Thymus (tissue), 14 donors: ENCODE measurements at places on chromosomes 11 and 22. TPM values are rescaled to one million over a fixed set of nuclear protein-coding genes. Genes with fewer than 3 reads are reported as not detected.
A peak's percentile ranks its signal among the peaks of the same experiment; 100 is the strongest.

DNA sequence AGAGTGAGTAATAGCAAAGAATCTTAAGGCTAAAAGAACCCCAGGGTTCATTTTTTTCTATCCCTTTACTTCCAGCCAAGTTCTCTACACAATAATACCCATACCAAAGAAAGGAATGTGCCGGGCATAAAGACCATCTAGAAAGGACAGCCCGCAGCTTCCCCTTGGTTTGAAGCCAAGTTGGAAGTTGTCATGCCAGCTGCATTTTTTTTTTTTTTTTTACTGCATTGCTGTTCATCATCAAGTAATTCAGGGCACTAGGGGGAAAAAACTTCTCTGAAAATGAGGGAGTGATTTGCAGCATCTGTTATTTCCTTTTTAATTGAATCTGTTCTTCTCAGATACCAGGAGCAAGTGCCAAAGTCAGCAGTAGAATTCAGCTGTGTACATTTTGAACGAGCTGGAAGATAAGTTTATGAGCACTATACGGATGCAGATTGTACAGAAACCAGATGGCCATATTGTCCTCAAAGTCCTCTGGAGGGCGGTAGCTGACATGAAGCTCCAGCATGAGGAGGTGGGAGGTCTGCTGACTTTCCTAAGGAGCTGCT, 56.4 kb downstream of the UBASH3B start:
- H3K4me1 ChIP-seq = peaks cover 49% of the 10 kb centered on the region
- H3K27me3 ChIP-seq = no peaks in the 10 kb centered on the region
- DNase-seq = peak; percentile 55
- peaks cover 2% of the 10 kb centered on the region for H3K36me3 ChIP-seq

GRCh38 chr11:69122630-69123431, 32.9 kb upstream of the SMIM38 start:
- H3K27ac ChIP-seq = no peak overlapping the region
- peak; percentile 51 for DNase-seq
- no peaks in the 10 kb centered on the region for H3K27me3 ChIP-seq
- H3K4me3 ChIP-seq = no peak overlapping the region
- H3K36me3 ChIP-seq = no peaks in the 10 kb centered on the region

GRCh38 chr11:68959465-68960293, 21.1 kb downstream of the MRGPRD start:
- H3K4me1 ChIP-seq = no peaks in the 10 kb centered on the region
- H3K4me3 ChIP-seq = no peak overlapping the region
- DNase-seq = no peak
- H3K36me3 ChIP-seq = no peaks in the 10 kb centered on the region
- no peaks in the 10 kb centered on the region for H3K27me3 ChIP-seq
- H3K27ac ChIP-seq = no peak overlapping the region

DNA sequence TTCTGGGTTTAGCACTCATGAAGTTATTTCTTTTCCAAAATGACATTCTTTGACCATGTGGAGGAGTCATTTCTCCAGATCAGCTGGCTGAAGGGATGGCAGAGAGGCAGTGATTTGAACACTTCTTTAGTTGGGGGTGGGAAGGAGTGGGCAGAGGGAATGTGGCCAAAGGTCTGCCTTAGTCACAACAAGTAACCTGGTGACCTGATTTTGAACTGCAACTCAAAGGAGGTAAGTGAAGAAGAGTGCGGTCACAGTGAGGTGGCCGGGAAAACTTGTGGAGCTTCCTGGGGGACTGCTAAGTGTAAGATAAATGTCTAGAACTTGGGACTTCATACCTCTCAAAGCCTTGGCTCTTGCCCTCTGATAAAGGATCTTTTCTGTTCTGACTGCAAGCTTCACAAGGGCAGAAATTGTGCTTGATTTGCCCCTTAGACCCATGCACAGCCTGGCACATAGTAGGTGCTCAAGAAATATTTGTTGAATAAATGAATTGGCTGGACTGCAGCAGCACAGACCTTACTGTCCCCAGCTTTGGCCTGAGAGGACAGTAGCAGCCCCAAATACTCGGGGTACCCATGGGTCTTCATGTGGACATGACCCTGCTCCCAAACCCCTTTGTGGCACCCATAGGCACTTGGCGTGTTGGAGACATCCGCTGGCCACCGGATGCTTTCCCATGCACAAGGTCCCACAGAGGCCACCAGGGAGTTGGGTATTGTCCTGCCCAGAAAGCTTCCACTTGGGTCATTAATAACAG, 99.0 kb upstream of the ALX4 start:
- no peak overlapping the region for H3K27ac ChIP-seq
- DNase-seq = no peak
- H3K27me3 ChIP-seq = no peaks in the 10 kb centered on the region
- H3K4me1 ChIP-seq = no peaks in the 10 kb centered on the region
- no peaks in the 10 kb centered on the region for H3K36me3 ChIP-seq
- H3K4me3 ChIP-seq = no peak overlapping the region

DNA sequence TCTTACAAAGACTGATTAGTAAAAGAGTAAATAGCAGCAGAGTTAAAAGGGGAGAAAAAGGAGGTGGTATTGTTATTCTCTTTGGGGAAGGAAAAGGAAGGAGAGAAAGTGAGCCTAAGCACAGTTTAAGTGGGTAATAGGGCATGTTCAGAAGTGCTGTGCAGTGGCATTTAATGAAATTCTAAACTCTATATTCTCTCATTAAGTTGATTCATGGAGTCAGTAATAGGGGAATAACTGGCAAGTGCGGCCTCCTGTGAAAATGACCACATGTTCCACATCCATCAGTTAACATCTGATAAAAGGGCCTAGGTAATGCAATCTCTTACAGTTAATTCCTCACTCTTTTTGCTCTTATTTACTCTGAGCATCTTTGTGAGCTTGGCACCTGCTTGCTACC, 516.7 kb downstream of the JRKL start:
- no peaks in the 10 kb centered on the region for H3K27me3 ChIP-seq
- no peaks in the 10 kb centered on the region for H3K36me3 ChIP-seq
- H3K4me1 ChIP-seq = no peaks in the 10 kb centered on the region
- H3K27ac ChIP-seq = no peak overlapping the region
- DNase-seq = no peak

- H3K27me3 ChIP-seq = no peaks in the 10 kb centered on the region
- no peak for DNase-seq
- H3K4me1 ChIP-seq = peaks cover 11% of the 10 kb centered on the region
- H3K27ac ChIP-seq = no peak overlapping the region
- peaks cover 28% of the 10 kb centered on the region for H3K36me3 ChIP-seq
Observed at GRCh38 chr22:19509191-19509590, 15.0 kb downstream of the CLDN5 start.

- H3K4me1 ChIP-seq = peaks cover 9% of the 10 kb centered on the region
- H3K27ac ChIP-seq = peak within 1 kb of the TSS; percentile 73
- peak; percentile 64 for DNase-seq
- peaks cover 68% of the 10 kb centered on the region for H3K27me3 ChIP-seq
- H3K36me3 ChIP-seq = no peaks in the 10 kb centered on the region
- H3K4me3 ChIP-seq = peak within 1 kb of the TSS; percentile 61
Observed at GRCh38 chr11:102109896-102110760, at the start of gene YAP1. Gene YAP1, plus strand, starts transcription at chr11:102110447. Its CDS starts 402 bp downstream, at chr11:102110849.

DNA sequence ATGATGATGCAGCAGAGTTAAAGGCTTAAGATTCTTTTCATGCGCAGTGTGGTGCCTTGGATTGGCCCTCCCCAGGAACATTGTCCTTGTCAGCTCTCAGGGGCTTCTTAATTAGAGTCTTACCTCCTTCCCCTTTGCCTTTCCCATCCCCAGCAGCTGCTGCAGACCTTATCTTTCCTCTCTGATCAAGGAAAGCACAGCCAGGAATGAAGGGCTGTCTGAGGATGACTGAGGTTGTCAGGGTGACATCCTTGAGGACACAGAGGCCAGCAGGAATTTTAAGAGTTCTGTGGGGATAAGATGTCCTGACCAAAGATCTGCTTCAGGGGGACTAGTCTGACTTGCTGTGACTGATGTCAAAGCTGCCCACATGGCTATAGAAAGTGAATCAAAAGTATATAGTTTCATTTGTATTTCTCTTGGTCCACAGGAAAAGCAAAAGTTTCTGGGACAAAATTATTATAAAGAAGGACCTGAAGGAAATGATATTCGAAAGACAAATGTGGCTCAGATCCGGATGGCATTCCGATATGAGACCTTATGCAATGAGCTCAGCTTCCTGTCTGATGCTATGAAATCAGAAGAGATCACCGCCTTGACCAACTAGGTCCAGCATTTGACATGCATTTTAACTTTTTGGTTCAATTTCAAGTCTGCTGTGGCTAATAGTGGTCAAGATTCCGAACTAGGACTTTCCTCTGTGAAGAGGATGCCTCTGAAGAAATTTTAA, 35.5 kb downstream of the RNF141 start:
- no peak for DNase-seq
- H3K27me3 ChIP-seq = no peaks in the 10 kb centered on the region
- no peak overlapping the region for H3K27ac ChIP-seq
- no peak overlapping the region for H3K4me3 ChIP-seq
- peaks cover 57% of the 10 kb centered on the region for H3K36me3 ChIP-seq

DNA sequence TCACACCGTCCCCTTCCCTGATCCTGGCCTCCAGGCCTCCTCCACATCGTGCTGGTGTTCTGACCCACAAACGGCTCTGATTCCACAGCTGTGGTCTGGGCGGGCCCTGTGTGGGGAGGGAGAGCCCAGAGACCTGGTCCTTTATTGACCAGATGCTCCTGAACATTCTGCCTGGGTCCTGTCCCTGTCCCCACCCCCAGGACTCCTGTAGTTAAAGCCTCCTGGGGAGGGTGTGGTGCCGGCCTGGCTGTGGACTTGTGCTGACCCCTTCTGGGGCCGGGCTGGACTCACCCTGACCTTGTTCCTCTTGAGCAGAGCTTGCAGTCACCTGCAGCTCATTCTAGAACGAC, 128.7 kb downstream of the CTTN start:
- H3K27ac ChIP-seq = no peak overlapping the region
- no peaks in the 10 kb centered on the region for H3K36me3 ChIP-seq
- no peak for DNase-seq

DNA sequence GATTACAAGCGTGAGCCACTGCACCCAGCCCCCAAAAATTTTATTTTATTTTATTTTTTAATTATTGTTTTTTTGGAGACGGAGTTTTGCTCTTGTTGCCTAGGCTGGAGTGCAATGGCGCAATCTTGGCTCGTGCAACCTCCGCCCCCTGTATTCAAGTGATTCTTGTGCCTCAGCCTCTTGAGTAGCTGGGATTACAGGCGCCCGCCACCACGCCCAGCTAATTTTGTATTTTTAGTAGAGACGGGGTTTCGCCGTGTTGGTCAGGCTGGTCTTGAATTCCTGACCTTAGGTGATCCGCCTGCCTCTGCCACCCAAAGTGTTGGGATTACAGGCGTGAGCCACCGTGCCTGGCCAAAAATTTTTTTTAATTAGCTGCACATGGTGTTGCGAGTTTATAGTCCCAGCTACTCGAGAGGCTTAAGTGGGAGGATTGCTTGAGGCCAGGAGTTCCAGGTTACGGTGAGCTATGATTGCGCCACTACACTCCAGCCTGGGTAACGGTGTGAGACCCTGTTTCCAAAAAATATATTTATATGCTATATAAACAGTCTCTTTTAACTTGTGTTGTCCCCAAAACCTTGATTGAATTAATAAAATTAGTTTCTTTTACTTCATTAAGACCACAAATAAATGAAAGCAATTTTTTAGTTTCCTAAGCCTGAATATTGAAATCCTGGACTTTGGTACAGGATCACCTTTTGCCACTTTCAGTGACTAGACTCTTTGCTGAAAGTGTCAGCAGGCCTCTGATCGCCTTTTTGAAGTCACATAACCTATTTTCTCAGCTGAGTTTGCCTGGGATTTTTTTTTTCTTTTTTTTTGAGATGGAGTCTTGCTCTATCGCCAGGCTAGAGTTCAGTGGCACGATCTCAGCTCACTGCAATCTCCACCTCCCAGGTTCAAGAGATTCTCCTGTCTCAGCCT, 16.2 kb downstream of the ATG13 start:
- no peaks in the 10 kb centered on the region for H3K27me3 ChIP-seq
- no peaks in the 10 kb centered on the region for H3K4me1 ChIP-seq
- no peak overlapping the region for H3K27ac ChIP-seq
- no peak for DNase-seq
- H3K36me3 ChIP-seq = peaks cover 49% of the 10 kb centered on the region

- H3K4me1 ChIP-seq = no peaks in the 10 kb centered on the region
- H3K27me3 ChIP-seq = peaks cover 23% of the 10 kb centered on the region
- DNase-seq = no peak
- no peak overlapping the region for H3K4me3 ChIP-seq
Observed at GRCh38 chr11:131248588-131248987, 121.8 kb upstream of the NTM start.

The OR8D4 gene
- total RNA-seq = not detected

The FOLR2 gene
- 27.8 TPM for total RNA-seq
